ENCODE measurements at places on chromosomes 12 and 14. TPM values are rescaled to one million over a fixed set of nuclear protein-coding genes. Genes with fewer than 3 reads are reported as not detected.

Gene RERG
- not detected for total RNA-seq

Gene MMP19
- total RNA-seq = 4.2 TPM

Gene GLRX5
- total RNA-seq = 56.1 TPM

Gene SLC41A2
- total RNA-seq = 34.7 TPM

Gene AMN
- total RNA-seq = not detected

Gene DIO3
- total RNA-seq = not detected

Gene KRT79
- total RNA-seq = 0.26 TPM

Gene NELL2
- 0.72 TPM for total RNA-seq

Gene DTX1
- total RNA-seq = 2.8 TPM

Gene MIA2
- total RNA-seq = 10.9 TPM

Gene PROX2
- not detected for total RNA-seq

Gene KRT81
- 66.4 TPM for total RNA-seq

Gene CMA1
- total RNA-seq = not detected

GRCh38 chr14:64202716-64203115 lies 91.5 kb downstream of the ESR2 start:
- no peak for DNase-seq

DNA sequence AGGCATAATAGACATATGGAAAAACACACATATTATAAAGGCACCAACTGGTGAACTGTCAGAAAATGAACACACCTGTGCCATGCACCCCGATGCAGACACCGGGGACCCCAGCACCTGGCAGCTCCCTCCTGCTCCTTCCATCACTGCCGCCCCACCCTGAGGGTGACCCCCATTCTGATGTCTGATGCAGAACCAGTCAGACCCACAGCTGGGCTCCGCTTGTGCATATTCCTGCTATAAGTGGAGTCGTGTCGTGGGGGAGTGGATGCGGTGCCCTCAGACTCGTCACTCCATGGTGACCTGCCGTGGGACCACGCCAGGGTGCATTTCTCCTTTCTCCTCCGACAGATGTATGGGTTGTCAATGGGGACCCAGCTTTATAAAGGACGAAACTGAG lies 45.7 kb upstream of the MEG3 start:
- no peak for DNase-seq

DNA sequence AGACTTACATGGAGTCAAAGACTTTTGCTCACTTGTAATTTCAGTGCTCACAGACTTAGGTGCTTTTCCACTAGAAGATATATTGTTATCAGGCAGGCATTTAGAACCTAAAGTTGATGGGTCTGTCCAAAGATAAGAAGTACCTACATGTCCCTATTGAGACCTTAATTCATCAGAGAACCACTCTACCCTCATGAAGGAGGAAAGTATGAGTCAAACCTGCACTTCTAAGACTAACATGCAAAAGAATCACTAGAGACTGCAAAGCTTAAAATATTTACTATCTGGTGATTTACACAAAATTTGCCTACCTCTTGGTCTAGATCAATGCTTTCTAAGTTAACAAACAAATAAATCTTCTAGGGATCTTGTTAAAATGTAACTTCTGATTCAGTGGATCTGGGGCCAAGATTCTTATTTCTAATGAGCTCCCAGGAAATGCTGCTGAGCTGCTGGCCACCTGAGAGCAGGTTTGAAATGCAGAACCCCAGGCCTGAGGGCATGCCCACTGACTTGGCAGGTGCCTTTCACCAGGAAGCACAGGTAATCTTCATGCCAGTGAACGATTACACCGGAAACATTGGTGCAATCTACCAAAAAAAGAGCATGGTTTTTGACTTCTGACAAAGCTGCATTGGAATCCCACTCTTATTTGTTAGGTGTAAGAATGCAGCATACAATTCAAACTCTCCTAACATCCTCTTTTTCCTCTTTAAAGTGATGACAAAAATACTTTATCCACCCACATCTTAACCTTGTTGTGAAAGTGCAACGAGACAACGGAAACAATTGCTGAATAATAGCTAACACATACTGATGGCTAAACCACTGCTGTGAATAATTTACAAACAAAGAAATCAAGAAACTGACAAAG lies 214.2 kb downstream of the ADAMTS20 start:
- DNase-seq = no peak

DNA sequence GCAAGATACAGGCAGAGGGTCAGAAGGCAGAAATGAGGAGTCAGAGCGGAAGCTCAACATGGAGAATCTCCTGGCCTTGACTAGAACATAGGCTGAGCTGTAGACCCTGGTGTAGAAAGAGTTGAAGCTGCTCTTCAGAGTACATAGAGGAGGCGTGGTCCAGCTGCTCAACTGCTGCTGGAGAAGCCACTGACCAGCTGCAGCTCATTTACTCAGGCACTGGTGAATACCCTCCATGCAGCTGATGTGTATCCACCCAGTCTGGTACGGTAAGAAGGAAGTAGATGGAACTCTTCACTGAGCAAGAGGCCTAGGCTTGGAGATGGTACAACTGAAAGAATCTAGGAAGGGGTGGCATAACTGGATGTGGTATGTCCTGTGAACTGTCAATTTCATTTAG lies 148.8 kb upstream of the DHRS4 start:
- no peak for DNase-seq

DNA sequence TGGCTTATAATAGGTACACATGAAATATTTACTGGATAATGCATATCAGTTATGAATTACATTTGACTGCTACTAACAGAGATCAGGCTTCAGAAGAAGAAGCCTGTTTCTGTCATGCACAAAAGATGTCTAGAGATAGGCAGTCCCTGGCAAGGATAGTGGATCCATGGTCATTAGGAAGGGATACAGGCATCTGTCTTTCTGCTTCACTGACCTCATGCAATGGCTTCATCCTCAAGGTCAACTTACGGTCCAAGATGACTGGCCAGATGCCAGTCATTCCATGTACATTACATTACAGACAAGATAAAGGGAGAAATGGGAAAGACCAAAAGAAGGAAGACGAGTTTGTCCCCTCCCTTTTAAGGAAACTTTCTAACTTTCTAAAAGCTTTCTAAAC lies 94.0 kb downstream of the NUAK1 start:
- peak; percentile 10 for DNase-seq

DNA sequence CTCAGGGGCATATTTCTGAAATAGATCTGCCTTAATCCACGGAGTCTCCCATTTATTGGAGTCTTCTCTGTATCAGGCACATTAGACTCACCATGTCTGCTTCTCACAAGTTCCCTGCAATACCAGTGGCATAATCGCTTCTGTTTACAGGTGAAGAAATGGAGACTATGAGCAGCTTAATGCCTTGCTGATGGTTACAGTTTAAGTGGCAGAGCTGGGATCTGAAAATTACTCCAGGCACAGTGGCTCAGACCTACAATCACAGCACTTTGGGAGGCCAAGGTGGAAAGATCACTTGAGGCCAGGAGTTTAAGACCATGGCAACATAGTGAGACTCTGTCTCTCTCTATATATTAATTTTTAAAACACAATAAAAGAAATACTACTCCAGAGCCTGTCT lies 7.3 kb upstream of the RIC8B start:
- no peak for DNase-seq

DNA sequence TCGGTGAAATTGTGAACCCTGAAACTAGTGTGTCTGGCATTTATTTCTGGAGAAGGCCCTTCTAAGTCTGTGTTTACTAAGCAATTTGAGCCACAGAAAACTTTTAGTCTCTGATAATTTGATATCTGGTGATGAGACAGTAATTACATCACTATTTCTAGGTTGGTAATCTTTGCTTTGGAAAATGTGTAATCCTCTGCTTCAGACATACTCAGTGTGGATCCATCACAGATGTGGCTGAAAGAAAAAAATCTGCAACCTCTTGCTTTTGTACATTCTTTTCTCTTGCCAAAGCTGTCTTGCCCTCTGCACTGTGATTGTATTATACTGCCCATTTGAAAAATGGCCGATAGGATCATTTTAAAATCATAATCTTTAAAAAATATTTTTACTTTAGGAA lies 78.1 kb downstream of the PELI2 start:
- DNase-seq = no peak

- no peak for DNase-seq
These were observed 192.3 kb downstream of the BCAT1 start for GRCh38 chr12:24756479-24757024.

GRCh38 chr12:1502379-1502720 lies 92.0 kb downstream of the FBXL14 start:
- no peak for DNase-seq

- DNase-seq = no peak
These were observed 19.0 kb upstream of the ADGRD1 start for GRCh38 chr12:130934753-130935152.

GRCh38 chr14:33493266-33493665 lies 457.6 kb downstream of the EGLN3 start:
- DNase-seq = no peak

GRCh38 chr12:91984556-91984955 lies 161.1 kb downstream of the BTG1 start:
- no peak for DNase-seq

DNA sequence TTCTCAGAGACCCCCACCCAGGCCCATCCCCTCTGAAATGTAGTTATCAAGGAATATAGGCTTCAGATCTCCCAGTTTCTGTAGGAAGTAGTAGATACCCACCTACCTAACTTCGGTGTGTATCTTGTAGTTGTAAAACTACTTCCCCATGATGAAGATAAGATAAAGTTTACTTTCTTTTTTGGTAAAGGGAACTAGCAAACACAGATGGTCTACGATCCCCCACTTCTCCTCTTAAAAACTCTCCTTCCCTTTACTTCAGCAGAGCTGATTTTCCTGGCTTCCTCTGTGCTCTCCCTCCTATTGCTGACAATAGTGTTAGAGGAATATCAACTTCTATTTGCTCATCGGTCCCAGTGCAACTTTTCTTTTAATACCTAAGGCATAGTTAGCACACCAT lies 395.2 kb downstream of the RPL10L start:
- DNase-seq = no peak

DNA sequence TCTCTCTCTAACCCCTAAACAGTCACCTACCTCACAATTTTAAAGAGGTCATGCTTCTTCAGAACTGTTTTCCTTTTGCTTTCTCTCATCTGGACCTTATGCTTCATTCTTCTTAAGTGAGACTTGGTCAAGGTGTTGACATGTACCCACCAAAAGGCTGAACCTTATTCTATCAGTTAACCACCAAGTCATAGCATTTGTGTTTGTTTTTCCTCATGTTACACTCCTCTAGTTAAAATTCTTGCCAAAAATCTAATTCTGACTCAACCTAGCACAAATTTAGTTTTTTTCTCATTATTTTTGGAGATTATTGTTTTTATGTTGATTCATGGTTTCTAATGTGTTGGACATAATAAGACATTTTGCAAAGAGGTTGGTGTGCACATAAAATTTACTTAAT lies 578.6 kb downstream of the SLC16A7 start:
- DNase-seq = no peak

DNA sequence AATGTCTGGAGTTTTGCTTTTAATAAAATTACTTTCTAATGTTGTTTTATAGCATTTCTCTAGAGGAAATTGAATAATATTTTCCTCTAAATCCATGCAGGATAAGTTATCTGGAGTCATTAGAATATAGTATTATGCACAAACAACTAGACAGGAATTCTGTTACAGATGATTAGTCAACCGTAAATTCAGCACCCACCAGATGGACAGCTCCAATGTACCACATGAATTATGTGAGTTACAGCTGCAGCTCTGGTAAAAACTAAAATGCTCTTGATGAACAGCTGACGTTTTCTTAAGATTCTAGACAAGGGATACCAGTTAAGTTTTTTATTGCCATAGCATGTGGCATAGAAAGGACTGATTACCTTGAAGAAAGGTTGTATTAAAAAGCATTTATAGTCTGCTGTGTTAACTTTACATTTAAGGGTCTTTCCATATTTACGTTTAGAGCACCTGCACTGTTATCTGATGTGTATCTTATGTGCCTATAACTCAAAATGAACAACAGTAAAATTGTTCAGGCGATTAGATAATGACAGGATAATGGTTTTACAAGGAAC lies 321.4 kb upstream of the LRFN5 start:
- peak; percentile 53 for DNase-seq

DNA sequence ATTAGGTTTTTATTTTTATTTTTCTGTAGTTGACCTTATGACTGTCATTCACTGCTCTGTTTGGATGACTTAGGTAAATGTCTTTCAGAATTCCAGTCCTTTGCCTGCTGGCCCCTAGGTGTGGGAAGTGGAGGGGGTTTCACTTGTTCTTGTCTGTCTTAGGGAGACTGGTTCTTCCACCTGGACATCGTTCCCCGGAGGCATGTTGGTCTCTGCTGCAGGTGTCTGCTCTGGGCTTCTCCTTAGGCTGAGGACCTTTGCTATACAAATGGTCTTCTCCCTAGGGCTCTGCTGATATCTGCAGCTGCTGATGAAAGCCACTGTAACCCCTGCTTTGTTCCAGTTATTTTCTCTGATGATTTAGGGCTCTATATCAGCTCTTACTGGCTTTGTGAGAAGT lies 97.1 kb downstream of the OTOGL start:
- no peak for DNase-seq

DNA sequence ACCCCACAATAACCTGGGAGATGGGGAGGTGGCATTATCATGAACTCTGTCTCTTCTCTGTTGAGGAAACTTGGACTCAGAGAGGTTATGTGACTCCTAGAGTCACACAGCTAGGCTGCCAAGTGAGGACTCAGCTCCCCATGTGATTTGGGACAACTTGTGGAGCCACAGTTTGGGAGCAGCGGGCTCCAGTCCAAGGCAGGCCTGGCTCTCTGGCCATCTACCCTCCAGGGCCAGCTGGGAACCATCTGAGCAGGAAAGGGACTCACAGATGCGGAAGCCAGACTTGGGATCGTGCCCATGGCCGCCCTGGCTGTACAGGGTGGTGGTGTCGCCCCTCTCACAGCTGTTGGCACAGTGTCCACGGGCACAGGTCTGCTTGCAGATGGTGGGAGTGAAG lies 59.1 kb downstream of the ISCA2 start:
- no peak for DNase-seq

DNA sequence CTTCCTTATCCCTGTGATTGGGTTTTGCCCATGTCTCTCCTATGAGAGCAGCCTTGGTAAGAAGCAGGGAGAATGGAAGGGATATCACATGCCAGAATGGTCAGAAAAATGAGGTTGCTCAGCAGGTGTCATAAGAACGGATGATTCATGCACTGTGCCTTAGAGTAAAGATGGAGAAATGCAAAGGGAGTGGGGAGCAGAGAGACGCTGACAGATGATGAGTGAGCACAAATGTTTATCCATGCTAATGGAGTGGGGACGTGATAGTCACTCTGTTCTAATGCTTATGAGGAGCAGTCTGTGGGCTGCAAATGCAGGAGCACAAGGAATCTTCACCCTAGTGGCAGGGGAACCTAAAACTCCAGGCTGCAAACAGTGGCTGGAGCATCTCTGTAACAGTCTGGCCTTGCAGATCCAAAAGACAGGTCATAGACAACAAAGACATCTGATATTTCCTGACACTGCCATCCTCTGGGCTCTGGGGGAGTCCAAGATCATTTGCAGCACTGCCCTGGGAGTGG lies 243.2 kb downstream of the CACNA1C start:
- peak; percentile 63 for DNase-seq

Data from A172 (cell line).